ENCODE measurements at places on chromosomes 12 and 14.
A peak's percentile ranks its signal among the peaks of the same experiment; 100 is the strongest.

GRCh38 chr14:23640524-23641141 is 4.5 kb downstream of the DHRS2 start:
- DNase-seq = no peak

DNA sequence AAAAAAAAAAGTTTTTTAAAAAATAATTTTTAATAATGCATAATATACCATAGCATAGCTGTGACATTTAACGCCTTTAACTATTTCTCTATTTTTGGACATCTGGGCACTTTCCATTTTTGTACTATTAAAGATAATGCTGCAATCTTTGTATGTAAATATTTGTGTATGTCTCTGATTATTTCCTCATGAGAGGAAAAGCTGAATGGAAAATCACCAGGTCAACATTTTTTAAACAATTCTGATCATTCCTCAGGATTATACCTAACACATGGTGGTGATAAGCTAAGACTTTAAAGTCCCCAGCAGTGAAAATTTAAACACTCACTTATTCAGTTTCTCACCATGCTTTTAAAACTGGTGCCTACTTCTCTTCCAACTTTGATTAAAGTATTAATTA is 31.3 kb upstream of the NR1H4 start:
- DNase-seq = no peak

GRCh38 chr12:83224012-83224411 is 537.3 kb downstream of the TMTC2 start:
- no peak for DNase-seq

DNA sequence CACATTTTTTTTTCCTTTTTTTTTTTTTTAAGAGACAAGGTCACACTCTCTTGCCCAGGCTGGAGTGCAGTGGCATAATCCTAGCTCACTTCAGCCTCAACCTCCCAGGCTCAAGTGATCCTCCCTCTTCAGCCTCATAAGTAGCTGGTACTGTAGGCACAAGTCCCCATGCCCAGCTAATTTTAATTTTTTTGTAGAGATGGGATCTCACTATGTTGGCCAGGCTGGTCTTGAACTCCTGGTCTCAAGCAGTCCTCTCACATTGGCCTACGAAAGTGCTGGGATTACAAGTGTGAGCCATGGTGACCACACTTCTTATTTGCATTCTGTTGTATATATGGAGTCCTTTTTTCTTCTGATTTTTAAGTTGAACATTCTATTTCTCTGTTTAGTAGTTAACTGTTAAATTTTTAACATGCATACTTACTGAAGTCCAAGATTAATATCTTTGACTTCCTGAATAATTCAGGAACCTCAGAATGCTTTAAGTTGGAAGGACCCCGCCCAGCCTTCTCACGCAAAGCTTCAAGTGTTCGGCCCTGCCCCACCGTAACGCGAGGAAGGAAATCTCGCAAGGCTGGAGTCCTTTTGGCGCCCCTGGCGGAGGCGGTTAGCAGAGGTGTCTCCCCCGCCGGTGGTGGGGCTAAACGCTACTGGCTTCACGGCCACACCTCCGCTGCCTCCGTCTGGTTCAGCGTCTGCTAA is 21.6 kb downstream of the SPATS2 start:
- DNase-seq = peak; percentile 57

DNA sequence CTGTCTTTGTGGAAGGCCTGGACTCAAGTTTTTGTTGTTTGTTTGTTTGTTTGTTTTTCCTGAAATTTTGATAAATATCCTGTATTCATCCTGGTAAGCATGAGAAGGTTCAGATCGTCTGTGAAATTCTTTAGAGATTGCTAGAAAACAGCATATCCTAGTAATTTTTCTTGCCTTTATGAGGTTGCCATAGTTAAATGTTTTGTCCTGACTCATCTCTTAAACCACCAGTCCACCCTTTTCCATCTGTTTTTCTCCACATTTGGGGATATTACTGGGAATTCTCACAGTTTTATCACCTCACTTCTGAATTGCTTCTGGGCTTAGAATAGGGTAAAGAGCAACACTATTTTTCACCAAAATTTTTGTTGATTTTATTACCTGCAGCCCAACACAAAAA is 248.3 kb downstream of the FBXL14 start:
- no peak for DNase-seq

DNA sequence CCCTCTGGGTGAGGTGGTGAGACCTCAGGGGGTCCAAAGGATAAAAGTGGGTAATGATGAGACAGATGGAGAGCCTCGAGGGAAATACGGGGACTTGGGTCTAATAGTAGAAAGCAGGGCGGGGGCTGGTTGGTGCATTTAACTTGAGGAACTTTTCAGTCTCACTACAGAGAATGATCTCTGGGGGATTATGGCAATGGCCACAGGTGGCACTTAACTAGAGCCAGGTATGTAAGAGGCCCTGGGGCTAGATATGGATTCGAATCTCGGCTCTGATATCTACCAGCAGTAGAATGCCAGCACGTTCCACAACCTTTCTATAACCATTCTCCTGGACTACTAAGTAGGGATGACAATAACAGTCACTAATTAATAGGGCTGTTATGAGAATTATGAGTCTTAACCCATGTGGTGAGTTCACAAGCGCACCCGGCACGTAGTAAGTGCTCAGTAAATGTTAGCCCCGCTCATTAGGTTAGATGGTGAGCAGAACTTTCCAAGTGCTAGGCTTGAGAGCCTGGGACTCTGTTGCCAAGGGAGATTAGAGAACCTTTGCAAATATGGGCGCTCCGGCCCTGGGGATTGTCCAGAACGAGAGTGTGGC is 888 bp upstream of the PLXNC1 start:
- no peak for DNase-seq

DNA sequence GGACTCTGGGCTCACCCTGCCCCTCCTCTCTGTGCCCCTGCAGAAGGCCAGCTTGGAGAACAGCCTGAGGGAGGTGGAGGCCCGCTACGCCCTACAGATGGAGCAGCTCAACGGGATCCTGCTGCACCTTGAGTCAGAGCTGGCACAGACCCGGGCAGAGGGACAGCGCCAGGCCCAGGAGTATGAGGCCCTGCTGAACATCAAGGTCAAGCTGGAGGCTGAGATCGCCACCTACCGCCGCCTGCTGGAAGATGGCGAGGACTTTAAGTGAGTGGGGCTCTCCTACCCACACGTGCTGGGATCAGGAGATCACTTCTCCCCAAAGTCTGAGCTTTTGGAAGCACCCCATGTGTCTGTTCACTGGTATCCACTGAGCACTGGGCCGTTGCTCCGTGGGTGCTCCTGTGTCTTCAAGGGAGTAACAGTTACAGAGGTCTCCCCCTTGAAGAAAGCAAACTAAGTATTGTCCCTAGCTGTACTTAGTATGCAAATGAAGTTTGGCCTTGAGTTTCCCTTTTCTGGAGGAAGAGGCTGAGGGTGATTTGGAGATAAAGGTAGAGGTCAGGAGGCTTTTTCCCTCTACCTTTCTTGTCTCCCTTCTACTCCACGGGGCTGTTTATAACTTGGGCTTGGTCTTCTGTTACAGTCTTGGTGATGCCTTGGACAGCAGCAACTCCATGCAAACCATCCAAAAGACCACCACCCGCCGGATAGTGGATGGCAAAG is 3.3 kb downstream of the KRT18 start:
- DNase-seq = no peak

DNA sequence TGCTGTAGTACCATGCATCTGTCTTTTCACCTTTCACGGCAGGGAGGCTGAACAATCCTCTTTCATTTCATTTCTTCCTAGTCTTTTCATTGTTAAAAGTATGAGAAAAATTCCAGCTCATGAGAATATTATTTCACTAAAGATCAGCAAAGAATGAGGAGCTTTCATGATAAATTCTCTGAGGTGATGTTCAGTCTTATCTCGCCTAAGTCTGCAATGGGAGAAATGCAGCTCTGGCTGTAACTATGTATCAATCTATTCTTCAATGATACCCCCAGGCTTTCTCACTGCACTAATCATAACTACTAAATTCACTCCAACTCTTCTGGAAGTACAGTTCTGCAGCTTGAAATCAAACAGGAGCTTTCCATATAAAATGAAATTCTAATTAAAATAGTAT is 15.7 kb downstream of the FOXG1 start:
- DNase-seq = no peak

GRCh38 chr12:121611306-121611705 is 15.0 kb upstream of the ORAI1 start:
- no peak for DNase-seq

GRCh38 chr12:104694711-104695110 is 238.0 kb downstream of the CHST11 start:
- DNase-seq = no peak

- DNase-seq = no peak
Observed at GRCh38 chr12:116881325-116881876, at the start of gene HRK. Gene HRK (minus strand): TSS chr12:116881441. CDS start chr12:116881307, 134 bp downstream.
